Astrocyte (in vitro differentiated cells and primary cell): ENCODE measurements at places on chromosomes 4 and X.

DNA sequence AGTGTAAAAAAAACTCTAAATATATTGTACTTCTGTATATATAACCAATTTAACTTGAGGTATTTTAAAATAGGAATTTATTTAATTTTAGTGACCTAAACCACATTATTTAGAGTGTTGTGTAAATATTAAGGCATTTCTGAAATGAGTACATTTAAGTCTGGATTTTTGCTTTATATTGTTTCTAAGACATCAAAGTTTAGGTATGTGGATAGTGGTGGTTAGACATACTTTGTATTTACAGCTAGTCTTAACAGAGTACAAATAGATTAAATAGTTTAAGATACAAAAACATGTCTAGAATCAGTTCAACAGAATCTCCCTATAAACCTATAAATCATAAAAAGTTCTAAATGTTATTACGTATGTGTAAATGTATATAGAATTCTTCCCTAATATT, 588.5 kb downstream of the TRIML1 start:
- DNase-seq, result no peak
- no peak overlapping the region for H3K4me3 ChIP-seq
- no peak overlapping the region for H3K27ac ChIP-seq
- H3K4me1 ChIP-seq, result no peaks in the 10 kb centered on the region
- no peaks in the 10 kb centered on the region for H3K27me3 ChIP-seq

DNA sequence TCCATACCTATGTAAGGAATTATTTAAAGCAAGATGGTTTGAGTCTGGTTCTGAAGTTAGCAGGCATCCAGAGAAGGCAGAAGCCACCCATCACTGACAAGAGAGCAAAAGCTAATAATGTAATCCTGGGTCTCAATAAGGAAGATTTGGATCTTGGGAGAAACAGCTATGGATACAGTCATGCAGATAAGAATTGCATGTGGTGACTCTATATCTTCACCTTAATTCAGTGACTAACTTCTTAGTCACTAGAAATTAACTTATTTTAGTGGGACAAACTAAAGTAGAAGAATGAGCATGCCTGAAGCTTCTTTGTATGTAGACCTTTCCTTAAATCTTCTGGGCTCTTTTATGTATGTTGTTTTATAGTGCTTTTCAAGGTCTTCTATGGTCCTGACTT, 66.6 kb downstream of the ATP10D start:
- peaks cover 15% of the 10 kb centered on the region for H3K4me1 ChIP-seq
- H3K27me3 ChIP-seq, result no peaks in the 10 kb centered on the region
- H3K27ac ChIP-seq, result peak overlapping the region; percentile 80
- peaks cover 45% of the 10 kb centered on the region for H3K36me3 ChIP-seq

DNA sequence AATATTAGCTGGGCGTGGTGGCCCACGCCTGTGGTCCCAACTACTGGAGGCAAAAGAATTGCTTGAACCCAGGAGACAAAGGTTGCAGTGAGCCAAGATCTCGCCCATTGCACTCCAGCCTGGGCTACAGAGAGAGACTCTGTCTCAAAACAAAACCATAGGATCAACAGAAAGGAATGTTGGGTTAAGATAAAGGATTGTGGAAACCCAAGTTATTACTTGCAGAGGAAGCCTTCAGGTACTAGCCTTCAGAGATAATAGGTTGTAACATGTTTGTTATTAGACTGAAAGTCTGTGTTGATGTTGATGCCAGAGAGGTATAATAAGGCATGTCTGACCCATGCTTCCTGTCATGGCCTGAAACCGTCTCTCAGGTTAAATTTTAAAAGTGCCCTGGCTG, 16.9 kb downstream of the SSX5 start:
- H3K27me3 ChIP-seq, result no peaks in the 10 kb centered on the region
- H3K36me3 ChIP-seq, result no peaks in the 10 kb centered on the region
- H3K27ac ChIP-seq, result no peak overlapping the region
- no peak overlapping the region for H3K4me3 ChIP-seq

DNA sequence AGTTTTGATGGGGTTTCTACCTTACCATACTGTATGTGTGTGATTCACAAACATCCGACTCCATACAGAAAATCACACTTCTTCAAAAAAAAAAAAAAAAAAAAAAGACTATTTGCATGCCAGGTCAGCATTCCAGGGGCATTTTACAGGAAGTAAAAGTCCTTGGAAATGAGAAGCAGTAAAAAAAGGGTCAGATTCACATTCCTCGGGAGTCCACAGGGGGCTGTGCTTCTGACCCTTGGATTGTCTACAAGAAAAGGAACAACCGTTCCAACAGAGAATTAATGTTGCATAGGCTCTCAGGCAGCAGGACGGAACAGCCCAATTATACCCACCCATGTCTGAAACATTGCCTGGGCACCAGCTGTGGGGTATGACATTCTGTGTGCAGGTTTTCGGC, 290.3 kb downstream of the LDB2 start:
- H3K4me1 ChIP-seq, result no peaks in the 10 kb centered on the region
- no peak overlapping the region for H3K4me3 ChIP-seq

DNA sequence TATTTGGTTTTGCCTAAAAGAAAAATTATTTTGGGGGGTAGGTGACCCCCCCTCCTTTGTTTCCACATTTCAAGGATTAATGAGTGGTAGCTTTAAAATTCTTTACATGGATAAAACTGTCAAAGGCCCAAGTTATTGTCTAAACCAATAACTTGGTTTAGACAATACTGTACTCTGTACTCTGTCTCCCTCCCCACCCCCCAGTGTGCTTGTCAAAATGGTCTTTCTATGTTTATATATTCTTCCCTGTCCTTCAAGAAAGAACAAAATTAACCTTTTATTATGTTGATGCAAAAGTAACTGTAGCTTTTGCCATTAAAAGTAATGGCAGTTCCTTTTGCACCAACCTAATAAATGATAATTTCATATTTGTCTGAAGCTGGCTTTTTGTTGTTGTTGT, 9.5 kb upstream of the RGN start:
- no peaks in the 10 kb centered on the region for H3K27me3 ChIP-seq
- DNase-seq, result no peak
- no peak overlapping the region for H3K4me3 ChIP-seq
- H3K36me3 ChIP-seq, result no peaks in the 10 kb centered on the region
- no peaks in the 10 kb centered on the region for H3K4me1 ChIP-seq
- no peak overlapping the region for H3K27ac ChIP-seq

DNA sequence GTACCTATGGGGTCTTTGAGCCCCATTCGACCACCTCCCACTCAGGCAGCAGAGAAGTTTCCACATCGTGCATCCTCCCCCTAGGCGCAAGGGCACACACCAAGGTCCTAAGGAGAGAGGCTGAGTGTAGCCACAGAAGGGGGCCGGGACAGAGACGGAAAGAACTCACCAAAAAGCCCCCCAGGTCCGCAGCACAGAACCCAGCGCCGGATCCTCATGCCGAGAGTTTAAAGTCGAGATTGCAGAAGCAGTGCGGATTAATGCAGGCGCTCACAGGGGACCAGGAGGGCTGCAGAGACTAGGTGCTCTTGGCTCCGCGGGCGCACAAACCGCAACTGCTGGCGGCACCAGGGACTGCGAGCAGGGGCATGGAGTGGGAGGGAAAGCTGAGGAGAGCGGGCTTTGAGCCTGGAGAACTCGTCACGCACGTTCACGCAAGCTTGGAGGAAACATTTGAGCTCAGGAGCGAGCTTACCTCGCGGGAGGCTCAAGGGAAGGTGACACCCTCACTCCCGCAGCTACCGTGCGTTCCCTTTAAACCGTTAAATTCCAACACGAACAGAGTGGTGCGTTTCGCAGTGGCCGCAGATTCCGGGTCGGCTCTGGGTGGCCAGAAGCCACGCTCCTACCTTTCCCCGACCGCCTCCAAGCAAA, 8.5 kb downstream of the NKX3-2 start:
- no peak for DNase-seq
- no peaks in the 10 kb centered on the region for H3K4me1 ChIP-seq
- no peak overlapping the region for H3K4me3 ChIP-seq
- H3K27ac ChIP-seq, result no peak overlapping the region
- no peaks in the 10 kb centered on the region for H3K36me3 ChIP-seq

DNA sequence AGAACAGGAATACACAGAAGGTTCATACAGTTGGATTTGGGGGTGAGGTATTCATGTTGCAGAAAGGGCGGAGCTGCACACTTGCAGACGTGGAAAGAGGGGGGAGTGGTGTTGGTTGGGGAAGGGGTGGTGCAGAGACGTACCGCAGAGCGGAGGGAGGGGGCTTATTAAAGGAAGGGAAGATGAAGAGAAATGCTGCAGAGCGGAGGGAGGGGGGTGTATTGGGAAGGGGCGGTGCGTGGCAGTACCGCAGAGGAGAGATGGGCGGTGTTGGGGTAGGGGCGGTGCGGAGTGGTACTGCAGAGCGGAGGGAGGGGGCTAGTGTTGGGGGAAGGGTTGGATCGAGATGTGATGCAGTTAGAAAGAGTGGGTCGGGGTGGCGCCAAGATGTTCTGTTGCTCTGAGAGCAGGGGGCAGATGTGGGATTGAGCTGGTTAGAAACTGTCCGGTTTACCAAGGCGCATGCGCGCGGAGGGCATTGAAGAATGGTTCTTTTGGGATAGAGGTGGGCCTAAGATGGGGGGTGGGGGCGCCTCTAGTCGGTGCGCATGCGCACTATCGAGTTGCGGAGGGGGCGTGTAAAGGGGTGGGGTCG, 900 bp downstream of the TRO start:
- H3K36me3 ChIP-seq, result peaks cover 5% of the 10 kb centered on the region
- peak overlapping the region; percentile 93 for H3K4me3 ChIP-seq
- no peak overlapping the region for H3K27ac ChIP-seq
- DNase-seq, result peak; percentile 52
- no peaks in the 10 kb centered on the region for H3K27me3 ChIP-seq

GRCh38 chr4:87851332-87851731, 18.6 kb downstream of the MEPE start:
- no peak overlapping the region for H3K27ac ChIP-seq
- H3K4me3 ChIP-seq, result no peak overlapping the region

GRCh38 chrX:17542123-17542522, 167.1 kb downstream of the NHS start:
- no peaks in the 10 kb centered on the region for H3K4me1 ChIP-seq
- H3K27me3 ChIP-seq, result no peaks in the 10 kb centered on the region
- no peak for DNase-seq
- H3K36me3 ChIP-seq, result no peaks in the 10 kb centered on the region
- H3K4me3 ChIP-seq, result no peak overlapping the region
- no peak overlapping the region for H3K27ac ChIP-seq

GRCh38 chrX:27838185-27838584, 30.4 kb downstream of the MAGEB10 start:
- H3K27ac ChIP-seq, result no peak overlapping the region
- H3K4me1 ChIP-seq, result no peaks in the 10 kb centered on the region
- no peaks in the 10 kb centered on the region for H3K36me3 ChIP-seq
- no peak for DNase-seq
- no peaks in the 10 kb centered on the region for H3K27me3 ChIP-seq

DNA sequence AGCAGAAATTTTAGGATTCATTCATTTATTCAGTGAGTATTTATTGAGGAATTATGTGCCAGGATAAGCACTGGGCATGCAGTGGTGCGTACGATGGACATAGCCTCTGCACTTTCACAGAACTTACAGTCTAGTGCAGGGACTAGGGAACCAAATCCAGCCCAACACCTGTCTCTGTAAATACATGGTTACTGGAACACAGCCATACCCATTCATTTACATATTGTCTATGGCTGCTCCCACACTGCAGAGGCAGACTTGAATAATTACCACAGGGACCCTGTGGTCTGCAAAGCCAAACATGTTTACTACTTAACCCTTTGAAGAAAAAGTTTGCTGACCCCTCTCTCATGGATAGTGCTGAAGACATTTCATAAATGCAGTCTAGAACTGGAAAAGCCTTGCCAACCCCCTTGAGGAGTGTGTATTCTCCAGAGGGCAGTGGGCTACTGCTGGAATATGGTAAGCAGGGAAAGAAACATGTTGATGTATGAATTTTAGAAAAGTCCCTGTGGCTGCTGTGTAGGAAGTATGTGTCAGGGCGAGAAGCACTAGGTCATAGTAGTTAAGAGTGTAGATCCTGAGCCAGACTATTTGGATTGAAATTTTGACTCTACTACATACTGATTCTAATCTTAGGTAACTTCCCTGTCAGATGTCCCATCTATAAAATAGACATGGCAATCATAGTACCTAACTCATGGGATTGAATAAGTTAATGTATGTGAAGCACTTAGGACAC, 75.5 kb downstream of the GALNT7 start:
- H3K27ac ChIP-seq, result no peak overlapping the region
- no peaks in the 10 kb centered on the region for H3K36me3 ChIP-seq
- H3K27me3 ChIP-seq, result no peaks in the 10 kb centered on the region
- peaks cover 15% of the 10 kb centered on the region for H3K4me1 ChIP-seq
- DNase-seq, result no peak

DNA sequence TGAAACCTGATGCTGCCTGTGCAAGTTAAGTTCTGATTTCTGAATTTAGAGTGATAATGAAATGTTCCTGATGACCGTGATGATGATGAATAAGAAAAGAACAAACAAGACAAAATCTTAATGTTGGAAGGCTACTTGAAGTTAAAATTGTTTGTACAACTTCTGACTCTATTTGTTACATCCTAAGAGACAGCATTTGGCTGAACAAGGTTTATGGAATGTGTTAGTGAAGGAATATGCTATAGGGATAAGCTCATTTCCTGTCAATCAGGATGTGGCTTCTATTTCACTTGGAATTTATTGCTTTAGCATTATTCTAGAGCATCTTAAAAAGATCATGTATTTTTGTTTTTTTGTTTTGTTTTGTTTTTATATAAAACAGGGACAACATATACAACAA, 267.5 kb downstream of the FAT4 start:
- DNase-seq, result no peak
- H3K4me1 ChIP-seq, result no peaks in the 10 kb centered on the region
- no peak overlapping the region for H3K4me3 ChIP-seq
- H3K36me3 ChIP-seq, result no peaks in the 10 kb centered on the region
- no peak overlapping the region for H3K27ac ChIP-seq

DNA sequence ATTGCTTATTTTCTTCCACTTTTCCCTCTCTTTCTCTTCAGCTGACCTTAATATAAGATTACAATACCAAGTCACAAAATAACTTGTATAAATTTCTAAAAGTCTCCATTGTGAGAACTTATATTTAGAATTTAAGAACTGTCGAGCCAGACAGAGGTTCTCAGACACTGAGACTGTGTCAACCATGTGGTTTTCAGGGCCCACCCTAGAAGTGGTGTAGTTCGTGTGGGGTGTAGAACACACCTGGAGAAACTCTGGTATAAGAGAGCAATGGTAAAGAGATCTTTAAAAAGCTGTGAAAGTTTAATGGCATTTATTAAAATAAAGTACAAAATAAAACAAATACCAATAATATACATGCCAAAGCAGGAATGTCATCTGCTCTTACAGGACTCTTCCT, 19.7 kb downstream of the CPEB2 start:
- H3K4me1 ChIP-seq, result no peaks in the 10 kb centered on the region
- no peak overlapping the region for H3K27ac ChIP-seq
- DNase-seq, result no peak
- no peaks in the 10 kb centered on the region for H3K27me3 ChIP-seq
- peaks cover 19% of the 10 kb centered on the region for H3K36me3 ChIP-seq
